CD4-positive, alpha-beta T cell treated with Interleukin-4 for 1 hour (primary cell): ENCODE measurements at places on chromosomes 1 and 21.

DNA sequence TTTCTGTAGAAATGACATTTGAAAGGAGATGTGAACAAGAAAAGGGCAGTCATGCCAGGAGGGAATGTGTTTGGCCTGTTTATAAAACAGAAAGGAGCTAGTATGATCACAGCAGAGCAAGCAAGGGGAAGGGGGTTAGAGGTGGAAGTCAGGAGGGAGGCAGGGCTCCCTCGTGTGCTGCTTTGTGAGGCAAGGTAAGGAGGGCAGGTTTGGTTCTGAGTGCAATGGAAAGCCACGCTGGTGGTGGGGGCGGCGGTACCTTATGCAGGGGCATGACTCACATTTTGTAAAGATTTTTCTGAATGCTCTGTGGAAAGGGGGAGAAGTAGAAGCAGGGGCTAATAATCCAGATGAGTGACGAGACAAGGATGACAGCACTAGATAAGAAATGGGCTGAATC, 197.5 kb upstream of the C8B start:
- DNase-seq: no peak

DNA sequence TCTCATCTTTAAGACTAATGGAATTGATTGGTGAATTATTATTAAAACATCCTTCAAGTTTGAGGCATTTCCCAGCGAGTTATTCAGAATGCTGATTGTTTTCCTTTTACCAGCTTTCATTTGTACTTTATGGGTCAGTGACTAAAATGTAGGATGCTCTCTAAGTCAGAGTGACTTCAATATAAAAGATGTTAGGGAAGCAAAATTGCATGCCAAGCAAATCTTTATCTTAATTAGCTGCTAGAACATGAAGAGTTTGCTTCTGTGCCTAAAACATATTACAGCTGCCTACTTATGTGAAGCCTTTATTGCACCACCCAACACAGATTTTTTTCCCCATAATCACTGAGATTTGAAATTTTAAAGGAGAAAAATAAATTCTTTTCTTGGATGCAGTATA, 79.8 kb upstream of the CYYR1 start:
- no peak for DNase-seq

GRCh38 chr1:162626094-162626493, 6.2 kb upstream of the DDR2 start:
- no peak for DNase-seq

- no peak for DNase-seq
Measured at GRCh38 chr1:7398982-7399381, 372.1 kb upstream of the VAMP3 start.

DNA sequence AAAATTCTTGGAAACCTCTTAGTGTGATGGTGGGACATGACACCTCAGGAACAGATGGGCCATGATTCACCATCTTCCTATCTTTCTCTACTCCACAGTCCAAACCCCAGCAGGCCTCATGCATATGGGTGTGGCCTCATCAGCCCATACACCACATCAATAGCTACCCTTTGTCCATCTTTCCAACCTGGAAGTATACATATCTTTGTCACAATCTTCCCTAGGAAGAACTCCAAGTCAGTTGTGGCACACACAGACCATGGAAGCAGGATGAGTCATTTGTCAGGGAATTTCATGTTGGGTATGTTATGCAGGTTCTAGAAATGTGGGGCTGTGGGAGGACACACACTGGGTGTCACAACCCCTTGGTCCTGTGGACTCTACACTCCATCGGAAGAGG, 30.5 kb upstream of the CLCA4 start:
- no peak for DNase-seq

GRCh38 chr1:29688471-29689365, 452.4 kb downstream of the PTPRU start:
- no peak for DNase-seq

DNA sequence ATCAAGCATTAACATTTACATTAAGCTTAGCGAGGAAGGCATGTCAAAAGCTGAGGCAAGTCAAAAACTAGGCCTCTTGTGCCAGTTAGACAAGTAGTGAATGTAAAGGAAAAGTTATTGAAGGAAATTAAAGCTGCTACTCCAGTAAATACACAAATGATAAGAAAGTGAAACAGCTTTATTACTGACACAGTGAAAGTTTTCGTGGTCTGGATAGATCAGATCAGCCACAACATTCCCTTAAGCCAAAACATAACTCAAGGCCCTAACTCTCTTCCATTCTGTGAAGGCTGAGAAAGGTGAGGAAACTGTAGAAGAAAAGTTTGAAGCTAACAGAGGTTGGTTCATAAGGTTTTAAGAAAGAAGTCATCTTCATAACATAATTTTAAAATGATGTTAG, 131.9 kb downstream of the VAV3 start:
- DNase-seq: no peak

DNA sequence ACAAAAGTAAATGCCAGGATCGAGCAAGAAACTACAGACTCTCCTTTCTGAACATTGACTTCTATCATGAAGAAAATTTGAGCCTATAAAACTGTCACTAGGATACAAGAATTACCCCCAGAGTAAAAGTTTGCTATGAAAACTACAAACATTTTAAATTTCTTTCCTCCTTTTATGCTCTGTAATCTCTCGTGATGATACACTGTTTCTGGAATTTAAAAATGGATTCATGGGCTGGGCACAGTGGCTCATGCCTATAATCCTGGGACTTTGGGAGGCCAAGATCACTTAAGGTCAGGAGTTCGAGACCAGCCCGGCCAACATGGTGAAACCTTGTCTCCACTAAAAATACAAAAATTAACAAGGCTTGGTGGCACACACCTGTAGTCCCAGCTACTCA, 181.3 kb downstream of the ZNF281 start:
- DNase-seq: no peak

GRCh38 chr1:59689730-59690129, 125.0 kb upstream of the HOOK1 start:
- DNase-seq: no peak

DNA sequence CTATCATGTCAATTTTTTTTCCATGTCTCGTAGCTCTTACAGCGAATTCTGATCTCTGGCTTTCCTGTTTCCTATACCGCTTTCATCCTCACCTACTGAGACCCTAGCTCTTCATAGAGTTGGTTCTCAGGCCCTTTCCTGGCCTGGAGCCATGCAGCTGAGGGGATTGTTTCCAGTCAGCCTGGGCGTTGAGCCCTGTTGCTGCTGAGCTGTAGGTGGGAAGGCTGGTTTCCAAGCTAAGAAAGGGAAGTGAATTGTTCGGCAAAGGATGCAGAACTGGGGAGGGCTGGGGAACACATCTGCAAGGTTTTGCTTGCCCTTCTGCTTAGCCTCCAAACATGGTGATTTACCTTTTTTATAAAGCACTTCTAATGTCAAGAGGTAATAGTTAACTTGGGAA, 41.5 kb downstream of the SPATA46 start:
- DNase-seq: no peak

DNA sequence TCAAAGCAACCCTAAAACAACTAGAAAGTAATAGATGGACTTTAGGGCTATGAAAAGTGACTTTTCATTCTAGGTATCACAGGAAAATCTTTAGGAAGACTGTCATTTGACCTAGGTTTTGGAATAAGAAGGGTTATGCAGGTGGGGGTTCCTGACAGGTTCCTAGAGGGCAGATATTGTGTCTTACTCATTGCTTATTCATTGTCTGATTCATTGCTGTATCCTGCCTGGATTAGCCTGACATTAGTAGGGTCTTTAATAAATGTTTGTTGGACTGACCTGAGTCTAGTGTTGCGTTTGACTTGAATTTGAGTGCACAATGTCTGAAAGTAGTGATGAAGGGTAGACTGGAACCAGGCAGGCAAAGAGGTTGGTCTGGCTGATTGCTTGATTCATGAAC, 6.0 kb downstream of the FNBP1L start:
- DNase-seq: no peak

DNA sequence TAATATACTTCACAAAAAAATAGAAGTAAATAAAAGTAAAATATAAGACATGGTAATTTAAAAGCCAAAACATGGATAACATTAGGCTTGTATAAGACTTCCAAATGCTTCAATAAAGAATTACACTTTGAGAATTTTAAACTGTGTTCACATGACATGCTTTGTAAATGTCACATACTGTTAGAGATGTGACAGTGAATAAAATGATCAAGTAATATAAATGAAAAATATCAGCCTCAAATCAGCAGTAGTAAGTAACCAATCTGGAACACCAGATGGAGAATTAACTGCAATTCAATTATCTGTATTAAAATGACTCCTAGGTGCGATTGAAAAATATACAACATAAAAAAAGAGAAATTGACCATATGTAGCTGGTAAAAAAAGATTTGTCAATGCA, 1260.8 kb downstream of the BRINP3 start:
- DNase-seq: no peak

DNA sequence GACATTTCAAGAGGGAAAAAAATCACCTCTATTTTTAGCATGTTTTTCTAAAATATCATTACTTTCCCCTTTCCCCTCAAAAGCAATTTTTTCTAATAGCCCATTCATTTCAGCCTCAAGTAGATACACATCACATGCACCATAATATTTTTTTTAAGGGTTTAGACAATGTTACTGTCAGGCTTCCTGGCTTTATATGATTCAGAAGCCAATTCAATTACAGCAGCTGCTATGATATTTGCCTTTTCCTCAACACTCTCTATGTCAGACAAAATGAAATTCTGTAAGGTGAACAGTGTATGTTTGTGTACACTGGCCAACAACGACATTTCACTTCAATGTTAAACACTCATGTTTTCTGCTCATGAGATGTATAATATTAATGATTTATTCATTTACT, 46.5 kb downstream of the OMA1 start:
- no peak for DNase-seq

DNA sequence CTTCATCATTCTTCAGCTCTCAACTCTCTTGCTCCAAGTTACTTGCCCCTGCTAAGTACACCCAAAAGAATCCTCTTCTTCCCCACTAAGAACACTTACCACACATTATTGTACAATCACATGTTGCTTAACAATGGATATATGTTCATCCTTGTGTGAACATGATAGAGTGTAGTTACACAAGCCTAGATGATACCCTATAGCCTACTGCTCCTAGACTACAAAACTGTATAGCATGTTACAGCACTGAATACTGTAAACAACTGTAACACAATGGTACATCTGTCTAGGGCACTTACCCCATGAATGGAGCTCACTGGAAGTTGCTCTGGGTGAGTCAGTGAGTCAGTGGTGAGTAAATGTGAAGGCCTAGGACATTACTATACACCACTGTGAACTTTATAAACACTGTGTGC, 77.4 kb downstream of the RERE start:
- no peak for DNase-seq

GRCh38 chr21:36694031-36694515, 4.8 kb upstream of the SIM2 start:
- DNase-seq: no peak

DNA sequence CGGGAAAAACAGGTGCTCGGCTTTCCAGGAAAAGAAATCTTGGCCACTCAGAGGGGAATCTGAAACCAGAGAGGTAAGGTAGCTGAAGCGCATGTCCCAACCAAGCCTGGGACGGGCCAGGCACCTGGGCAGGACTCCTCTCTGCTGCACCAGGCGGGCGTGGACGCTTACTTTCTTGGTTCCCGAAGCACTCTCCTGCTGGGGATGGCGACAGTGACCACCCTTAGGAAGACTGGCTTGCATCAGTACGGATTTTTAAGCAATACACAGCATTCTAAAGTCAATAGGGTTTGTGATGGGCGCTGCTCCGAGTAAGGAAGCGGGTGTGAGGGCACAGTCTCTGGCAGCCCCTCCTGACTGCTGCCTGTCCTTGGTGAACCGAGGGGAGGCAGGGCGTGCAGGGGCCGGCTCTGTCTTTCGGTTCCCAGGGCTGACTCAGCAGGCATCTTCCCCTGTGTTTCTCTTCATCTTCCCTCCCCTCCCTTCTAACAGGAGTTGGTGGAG, 74.9 kb upstream of the ANGPTL1 start:
- DNase-seq: no peak
